T-helper 2 cell (primary cell): ENCODE measurements at places on chromosomes 1 and 21.

DNA sequence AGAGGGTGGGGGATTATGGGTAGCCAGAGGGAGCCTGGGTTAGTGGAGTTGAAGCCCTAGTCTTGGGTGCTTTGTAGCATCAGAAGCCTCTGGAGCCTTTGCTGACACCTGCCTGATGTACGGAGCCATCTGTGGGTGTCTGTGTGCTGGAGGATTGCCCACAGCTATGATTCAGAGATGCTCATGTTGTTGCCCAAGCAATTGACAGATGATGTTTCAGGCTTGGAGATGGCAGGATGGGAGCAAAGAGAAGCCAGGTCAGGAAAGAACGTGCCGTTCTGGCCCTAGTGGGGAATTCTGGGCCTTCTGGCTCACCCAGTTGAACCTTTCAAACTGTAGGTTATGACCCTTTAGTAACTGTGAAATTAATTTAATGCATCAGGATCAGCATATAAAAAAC is 27.6 kb downstream of the COQ8A start:
- no peak for DNase-seq

- peak; percentile 19 for DNase-seq
These were observed 85.5 kb downstream of the CLIC4 start for GRCh38 chr1:24830680-24831272.

- no peak for DNase-seq
These were observed 5.2 kb downstream of the NCF2 start for GRCh38 chr1:183585038-183585437.

- no peak for DNase-seq
These were observed 28.0 kb downstream of the TBX15 start for GRCh38 chr1:118960026-118960561.

DNA sequence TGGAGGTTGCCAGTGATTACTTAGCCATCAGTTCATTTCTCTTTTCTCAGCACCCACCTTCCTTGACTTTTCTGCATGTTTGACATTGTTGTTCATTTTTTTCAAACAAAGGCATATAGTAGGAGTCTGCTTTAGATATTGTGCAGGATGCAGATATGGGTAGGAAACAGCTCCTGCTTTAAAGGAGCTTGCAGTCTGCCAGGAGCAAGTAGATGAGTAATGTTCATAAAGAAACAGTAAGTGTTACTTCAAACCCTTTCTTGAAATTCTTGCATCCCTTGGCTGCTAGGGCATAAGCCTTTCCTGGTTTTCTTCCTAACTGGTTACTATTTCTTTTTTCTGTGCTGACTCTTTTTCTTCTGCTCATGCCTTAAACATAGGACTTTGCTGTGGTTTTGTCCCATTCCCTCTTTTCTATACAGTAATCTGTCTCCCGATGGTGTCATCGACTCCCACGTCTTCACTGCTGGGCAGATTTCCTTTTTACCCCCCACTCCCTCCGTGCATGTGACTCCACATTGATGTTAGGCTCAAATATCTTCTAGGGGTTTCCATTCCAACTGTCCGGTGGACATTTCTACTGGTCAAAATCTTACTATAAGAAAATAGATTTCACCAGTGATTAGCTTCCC is 20.4 kb downstream of the PTGFRN start:
- DNase-seq, result no peak

GRCh38 chr21:46119637-46120271 is 21.8 kb downstream of the COL6A2 start:
- peak; percentile 2 for DNase-seq

DNA sequence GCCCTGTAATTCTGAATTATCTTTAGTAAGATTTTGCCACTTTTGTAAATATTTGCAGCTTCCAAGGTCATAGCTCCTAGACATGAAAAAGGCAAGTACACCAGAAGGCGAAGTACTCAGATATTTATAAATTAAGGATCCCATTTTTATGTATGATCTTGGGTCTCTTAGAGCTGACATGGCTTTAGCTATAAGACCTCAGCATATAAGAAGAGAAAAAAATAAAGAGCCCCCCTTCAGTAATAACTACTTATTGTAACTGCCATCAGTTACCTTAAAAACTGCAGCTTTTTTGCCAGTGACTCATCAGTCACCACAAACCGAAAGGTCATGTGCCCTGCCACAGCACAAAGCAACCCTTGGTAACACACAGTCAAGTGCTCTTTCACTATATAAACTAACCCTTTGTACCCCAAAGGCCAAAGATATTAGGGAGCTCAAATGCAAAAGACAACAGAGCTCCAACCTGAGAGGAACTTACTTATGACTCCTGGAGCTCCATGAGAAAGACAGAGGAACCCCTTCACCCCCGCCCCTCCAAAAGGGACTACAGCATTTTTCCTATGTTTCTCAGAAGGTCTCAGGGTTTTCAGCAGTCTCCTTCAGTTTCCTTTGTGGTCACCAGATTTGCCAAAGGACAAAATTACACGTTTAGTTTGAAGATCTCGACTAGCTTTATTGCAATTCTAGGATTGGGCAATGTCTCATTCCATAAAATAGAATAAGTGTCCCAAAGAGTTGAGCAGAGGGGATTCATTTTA is 219.8 kb upstream of the DUSP10 start:
- DNase-seq, result no peak

- no peak for DNase-seq
These were observed 112.7 kb downstream of the CLIC6 start for GRCh38 chr21:34781526-34781925.

- no peak for DNase-seq
These were observed 273.3 kb downstream of the OLFM3 start for GRCh38 chr1:101723415-101723814.

GRCh38 chr21:37183749-37184148 is 83.4 kb downstream of the VPS26C start:
- DNase-seq, result no peak

- DNase-seq, result no peak
These were observed 8.6 kb downstream of the CDC14A start for GRCh38 chr1:100360790-100361510.

DNA sequence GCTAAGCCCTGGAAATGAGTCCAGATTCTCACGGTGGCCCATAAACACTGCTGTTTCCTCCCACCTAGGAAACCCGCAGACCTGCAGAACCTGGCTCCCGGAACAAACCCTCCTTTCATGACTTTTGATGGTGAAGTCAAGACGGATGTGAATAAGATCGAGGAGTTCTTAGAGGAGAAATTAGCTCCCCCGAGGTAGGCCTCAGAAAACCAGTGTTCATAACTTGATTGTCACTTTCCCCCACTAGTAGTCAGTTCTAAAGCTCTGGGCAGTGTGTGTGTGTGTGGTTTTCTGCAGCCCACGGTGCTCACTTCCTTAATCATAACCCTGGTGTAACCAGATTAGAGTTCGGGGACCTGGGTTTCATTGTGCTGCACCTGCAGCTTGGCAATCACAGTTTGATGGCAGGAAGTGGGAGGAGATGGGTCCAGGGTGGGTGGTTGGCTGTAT is 39.1 kb downstream of the CLIC6 start:
- DNase-seq, result no peak

DNA sequence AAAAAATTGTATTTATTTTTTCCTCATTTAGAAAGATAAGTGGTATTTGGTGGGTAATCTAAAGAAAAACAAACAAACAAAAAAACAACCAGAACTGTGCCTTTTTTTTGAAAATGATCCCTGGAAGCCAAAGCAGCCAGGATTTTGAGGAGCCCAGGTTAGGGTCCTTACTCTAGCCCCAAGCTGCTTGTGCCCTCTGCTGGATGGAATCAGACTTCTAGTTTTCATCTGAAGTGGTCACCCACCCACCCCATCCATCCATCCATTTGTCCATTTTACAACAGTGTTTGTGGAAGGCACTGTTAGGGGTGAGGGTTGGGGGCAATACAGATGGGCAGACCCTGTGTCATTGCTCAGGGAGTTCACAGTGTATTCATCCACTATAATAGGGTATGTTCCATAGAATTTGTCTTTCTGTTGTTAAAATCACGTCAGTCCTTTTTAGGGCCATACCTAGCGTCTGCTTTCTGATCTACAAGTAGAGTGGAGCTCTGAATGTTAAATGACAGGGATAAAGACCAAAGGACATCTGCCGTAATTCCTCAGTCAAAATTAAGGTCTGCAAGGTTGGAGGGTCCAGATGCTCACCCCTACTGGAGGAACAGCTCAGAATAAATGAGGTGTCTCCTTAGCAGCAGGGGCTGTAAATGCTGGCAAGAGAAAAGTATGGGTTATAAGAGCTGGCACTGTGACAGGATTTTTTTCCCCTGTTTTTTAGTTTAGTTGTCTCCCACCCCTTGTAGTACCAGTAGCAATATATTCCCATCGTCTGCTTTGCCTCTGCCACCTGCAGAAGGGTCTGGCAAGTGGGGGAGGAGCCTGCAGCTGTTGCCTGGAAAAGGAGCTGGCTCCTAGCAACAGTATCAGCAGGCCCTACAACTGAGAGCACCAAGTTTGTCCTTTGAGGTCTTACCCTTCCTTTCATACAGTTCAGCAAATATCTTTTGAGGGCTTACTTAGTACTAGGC is 3.2 kb downstream of the LRRC42 start:
- DNase-seq, result no peak

DNA sequence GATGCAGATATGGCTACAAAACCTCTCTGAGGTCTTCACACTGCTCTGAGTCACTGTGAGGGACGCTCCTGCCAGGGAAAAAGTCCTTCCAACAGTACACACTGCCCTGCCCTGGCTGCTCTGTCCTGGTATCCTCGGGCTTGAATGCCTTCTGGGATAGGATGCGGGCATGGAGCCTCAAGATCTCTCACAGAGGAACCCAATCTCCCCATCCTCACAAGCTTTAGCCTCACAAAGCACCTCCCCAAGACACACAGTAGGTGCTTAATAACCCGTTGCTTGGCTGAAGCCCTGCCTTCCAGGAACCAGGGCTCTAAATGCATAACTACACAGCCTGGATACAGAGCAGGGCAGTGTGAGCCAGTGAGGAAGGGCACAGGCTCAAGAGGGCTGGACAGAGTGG is 9.2 kb downstream of the RAP1GAP start:
- no peak for DNase-seq

DNA sequence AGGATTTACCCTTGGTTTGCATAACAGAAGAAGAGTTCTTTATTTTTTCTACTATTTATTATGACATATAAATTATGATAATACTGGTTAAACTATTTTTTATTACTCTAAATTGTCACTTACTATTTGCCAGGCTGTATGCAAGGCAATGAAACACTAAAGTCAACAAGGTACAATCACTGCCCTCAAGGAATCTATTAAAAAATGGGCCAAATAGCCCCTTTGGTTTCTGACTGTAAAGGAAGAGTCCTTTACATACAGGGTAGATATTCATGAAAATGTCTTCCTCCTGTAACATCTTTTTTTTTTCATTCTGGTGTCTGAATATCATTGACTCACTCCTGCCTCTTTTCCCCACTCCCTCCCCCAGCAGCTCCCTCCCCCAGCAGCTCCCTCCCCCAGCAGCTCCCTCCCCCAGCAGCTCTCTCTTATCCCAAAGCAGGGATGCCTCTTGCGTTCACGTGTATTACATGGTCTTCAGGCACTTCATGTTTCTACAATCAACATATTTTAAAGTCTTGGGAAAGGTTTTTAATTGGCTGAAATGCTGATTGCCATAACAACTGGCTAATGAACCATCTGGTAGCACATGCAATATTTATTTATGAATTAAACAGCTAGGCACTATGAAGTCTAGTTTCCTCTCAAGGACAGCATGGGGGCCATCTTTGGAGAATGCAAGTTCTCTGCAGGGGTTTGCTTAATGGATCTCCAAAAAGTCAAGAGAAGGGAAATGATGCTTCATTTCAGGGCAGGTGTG is 400.4 kb upstream of the PLXNA2 start:
- no peak for DNase-seq

GRCh38 chr1:220880726-220881506 is 1.7 kb downstream of the HLX start:
- no peak for DNase-seq

- DNase-seq, result peak; percentile 65
These were observed 522 bp downstream of the RC3H1 start for GRCh38 chr1:174021591-174022079.

DNA sequence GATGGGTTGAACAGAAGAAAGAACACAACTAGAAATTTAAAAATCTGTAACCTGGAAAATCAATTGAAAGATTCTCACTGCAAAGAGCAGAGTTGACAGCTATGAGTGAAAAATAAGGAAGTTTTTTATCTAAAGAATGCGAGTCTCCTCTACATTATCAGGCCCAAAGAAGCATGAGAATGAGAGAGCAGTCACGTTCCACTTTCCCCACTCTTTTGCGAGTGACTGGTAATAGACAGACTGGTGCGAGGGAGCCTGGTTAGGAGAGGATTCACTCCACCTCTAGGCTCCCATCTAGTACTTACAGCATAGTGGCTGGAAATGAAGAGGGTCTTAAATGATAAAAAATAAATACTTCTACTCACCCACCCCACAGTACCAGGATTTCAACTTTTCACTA is 52.0 kb downstream of the PRDX6 start:
- no peak for DNase-seq

GRCh38 chr1:156750191-156750672 is 1.2 kb downstream of the HDGF start:
- DNase-seq, result peak; percentile 24

- DNase-seq, result no peak
These were observed 243.8 kb upstream of the RAB4A start for GRCh38 chr1:229027158-229027557.

DNA sequence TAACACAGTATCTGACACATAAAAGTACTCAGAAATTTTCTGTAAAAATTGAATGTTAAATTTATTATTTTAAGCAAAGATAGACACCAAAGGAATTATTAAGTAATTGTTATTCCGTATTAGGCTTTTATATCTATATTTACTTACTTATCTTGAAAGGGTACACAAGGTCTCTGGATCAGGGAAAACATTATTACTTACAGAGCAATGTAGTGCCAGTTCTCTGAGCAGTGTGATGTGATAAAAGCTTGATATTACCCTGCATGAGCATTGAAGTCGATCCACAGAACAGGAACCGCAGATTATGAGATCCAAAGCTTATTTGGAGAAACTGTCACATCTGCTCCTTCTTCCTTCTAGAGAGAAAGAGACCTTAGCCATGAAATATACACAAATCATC is 637.9 kb upstream of the RGS18 start:
- DNase-seq, result no peak

DNA sequence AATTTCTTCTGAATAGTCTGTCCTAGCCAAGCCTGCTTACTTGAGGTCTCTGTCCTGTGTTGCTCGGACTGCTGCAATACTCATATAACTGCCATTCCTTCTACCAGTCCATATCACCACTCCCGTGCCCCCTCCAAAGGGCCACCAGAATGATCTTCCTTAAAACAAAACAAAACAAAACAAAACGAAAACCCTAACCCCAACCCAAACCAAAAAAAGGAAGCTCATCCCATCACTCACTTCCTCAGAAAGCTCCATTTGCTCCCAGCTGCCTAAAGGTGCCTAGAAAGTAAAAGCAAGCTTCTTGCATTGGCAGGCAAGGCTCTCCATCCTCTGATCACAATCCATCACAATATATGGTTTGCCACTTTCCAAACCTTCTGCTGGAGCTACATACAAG is 20.3 kb downstream of the USP24 start:
- no peak for DNase-seq

DNA sequence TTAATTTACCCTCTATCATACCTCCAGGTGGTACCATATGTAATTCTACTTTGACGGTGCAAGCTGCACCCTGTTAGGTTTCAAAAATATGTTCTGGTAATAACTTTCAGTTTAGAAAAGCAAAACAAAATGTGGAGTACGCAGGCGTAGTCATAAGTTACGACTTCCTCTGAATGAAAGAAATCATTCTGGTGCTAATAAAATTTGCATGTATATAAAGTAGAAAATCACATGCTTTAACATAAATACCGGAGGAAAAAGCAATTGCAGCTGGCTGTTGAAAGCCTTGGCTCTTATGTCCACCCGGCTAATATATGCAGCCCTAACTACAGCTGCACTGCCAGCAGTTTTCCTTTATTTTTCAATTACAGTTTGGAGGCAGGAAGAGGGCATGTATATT is 65.2 kb upstream of the TMPRSS15 start:
- no peak for DNase-seq

- no peak for DNase-seq
These were observed 11.3 kb upstream of the PPIE start for GRCh38 chr1:39727221-39727931.
